Tibial nerve (tissue), 4 donors: ENCODE measurements at places on chromosomes 13 and 19. TPM values are rescaled to one million over a fixed set of nuclear protein-coding genes. Genes with fewer than 3 reads are reported as not detected.

DNA sequence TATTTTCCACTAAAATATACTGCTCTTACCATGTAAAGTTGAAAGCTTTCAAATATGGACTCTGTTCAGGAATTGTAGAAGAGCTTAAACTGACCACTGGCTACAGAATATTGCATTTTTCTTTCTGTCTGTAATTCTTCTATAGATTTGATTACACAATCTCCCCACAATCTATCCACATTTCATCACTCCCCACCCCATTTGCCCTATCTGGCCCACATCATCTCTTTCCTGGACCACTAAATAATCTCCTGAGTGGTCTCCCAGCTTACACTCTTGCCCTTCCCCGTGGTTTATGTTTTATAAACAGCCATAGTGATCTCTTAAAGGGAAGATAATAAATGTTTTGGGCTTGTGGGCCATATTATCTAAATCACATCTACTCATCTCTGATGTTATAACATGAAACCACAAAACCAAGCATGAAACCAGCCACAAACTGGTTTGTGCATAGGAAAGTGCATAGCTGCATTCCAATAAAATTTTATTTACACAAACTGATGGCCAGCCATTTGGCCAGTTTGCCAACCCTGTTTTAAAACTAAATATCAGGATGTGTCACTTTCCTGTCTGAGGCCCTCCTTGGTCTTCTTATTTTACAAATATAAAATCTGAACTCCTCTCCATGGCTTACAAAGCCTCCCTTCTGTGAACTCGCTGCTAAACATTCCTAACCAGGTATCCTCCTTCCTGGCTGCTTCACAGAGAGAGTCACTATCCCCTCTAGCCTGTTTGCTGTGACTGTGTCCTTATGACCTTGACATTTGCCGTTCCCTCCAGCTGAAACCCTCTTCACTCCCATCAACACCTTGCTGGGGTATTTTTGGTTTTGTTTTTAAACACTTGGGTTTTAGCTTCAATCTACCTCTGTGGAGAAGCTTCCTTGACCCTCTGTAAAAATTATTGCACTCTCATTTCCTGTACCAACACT lies 500.9 kb downstream of the GPC6 start:
- H3K36me3 ChIP-seq = no peaks in the 10 kb centered on the region
- H3K4me3 ChIP-seq = no peak overlapping the region
- no peak overlapping the region for H3K27ac ChIP-seq
- peaks cover 13% of the 10 kb centered on the region for H3K4me1 ChIP-seq
- H3K27me3 ChIP-seq = no peaks in the 10 kb centered on the region

DNA sequence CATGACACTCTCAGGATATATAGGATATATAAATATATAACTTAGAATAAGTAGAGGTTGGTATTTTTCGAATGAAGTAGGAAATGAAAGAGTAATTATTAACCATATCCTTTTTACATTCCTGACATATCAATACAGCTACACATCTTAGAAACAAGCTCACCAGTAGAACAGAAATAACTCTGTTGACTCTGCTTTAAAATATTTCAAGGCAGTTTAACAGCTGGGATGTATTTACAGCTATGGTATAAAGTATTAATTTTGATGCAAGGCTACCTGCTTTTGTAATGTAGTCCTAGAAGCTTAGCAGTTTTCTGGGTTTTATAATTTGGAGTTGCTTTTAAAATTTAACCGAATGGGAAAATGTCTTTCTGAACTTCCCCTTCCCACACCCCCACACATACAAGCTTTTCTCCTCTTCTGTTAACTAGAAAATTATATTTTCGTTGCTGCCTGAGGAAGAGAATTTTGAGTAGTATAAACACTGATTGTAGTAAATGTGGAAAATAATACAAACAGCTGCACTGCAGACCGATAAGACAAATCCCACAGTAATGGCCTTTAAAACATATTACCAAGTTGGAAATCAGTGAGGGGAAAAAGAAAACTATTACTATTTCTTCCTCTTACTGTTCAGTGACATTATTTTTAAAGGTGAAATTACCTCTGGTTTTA lies 147.7 kb downstream of the GGACT start:
- no peak overlapping the region for H3K4me3 ChIP-seq
- no peaks in the 10 kb centered on the region for H3K4me1 ChIP-seq
- DNase-seq = no peak

Gene IER2
- total RNA-seq = 77.4 TPM

Gene SIGLEC9
- 18.0 TPM for total RNA-seq

- no peaks in the 10 kb centered on the region for H3K36me3 ChIP-seq
- no peak for DNase-seq
- H3K4me3 ChIP-seq = no peak overlapping the region
- no peak overlapping the region for H3K27ac ChIP-seq
These were observed 3.1 kb downstream of the LILRB1 start for GRCh38 chr19:54633401-54633800.

DNA sequence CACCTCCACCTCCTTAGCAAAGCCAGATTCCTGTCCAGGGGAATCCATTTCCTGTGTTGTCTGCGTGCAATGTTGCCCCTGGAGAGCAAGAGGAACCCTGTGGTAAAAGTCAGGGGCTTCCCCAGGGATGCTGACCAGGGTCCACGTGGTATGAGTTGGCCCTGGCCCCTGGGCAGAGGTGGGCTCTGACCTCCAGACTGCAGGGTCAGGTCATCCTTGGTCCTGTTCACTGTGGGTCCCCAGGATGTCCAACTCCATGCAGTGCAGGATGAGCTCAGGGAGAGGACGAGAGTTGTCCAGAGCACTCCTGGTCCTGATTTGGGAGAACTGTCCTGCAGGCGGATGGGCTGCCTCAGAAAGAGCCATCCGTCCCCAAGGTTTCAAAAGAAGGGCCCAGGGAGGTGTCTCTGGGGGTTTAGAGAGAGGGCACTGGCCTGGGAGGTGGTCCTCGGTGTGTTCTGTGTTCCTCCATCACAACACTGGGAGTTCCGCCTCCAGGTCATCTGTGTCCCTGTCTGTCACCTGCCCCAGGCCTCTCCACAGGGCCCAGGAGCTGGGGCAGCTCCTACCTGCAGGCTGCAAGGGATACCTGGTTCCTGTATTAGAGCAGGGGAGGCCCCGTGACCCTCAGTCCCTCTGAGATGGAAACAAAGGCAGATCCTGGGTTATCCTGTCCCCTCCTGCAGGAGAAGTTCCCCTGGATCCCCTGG lies 1.2 kb upstream of the CEACAM4 start:
- no peak overlapping the region for H3K4me3 ChIP-seq
- no peaks in the 10 kb centered on the region for H3K27me3 ChIP-seq
- no peaks in the 10 kb centered on the region for H3K4me1 ChIP-seq
- DNase-seq = no peak

DNA sequence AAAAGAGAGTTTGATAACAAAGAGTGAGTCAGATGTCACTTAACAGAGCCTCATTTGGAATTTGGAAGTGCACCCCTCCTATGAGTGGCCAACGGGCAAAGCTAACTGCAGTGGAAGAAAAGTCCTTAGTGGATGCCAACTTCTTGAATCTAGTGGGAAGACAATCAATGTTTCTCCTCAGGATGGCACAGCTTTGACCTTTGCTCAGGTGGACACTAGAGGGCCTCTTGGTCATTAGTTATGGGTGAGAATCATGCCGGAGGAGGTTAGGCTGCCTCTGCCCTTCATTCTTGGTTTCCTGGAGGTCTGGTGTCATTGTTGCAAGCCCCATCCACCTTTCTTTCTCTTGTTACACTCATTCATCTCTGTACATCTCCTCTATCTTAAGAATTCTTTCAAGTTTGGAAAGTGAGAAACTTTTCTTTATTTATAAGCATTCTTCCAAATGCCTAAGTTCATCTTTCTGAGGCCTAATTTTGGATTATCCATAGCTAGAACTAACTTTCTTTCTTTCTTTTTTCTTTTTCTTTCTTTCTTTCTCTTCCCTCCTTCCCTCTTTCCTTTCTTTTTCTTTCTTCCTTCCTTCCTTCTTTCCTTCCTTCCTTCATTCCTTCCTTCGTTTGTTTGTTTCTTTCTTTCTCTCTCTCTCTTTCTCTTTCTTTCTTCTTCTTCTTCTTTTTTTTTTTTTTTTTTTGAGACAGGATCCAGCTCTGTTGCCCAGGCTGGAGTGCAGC lies 327.2 kb upstream of the TSHZ3 start:
- H3K4me1 ChIP-seq = no peaks in the 10 kb centered on the region
- no peak overlapping the region for H3K4me3 ChIP-seq
- no peaks in the 10 kb centered on the region for H3K36me3 ChIP-seq
- no peak for DNase-seq

DNA sequence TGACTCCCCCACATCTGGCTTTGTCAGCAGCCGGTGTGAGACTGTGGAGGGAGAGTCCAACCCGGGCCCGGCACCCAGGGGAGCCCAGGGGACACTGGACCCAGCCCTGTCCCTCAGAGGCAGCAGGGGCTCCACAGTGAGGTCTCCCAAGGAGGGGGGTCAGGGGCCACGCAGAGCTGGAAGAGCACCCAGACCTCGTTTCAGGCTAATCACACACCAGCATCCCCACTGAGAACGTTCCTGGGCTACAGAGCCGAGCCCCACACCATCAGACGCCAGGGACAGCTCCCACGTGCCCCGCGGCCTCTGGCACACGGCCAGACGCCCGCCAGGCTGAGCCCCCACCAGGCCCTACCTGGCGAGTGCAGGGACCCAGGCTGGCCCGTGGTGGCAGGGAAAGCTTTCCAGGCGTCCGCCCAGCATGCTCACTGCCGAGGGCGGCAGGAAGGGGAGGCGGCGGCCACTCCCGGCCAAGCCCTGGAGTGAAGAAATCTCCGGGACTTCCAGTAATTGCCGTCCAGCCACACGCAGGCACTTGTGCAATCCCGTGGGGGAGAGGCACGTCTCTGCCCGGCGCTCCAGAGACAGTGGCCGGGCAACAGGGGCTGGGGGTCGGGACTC lies 19.2 kb downstream of the SBNO2 start:
- peak overlapping the region; percentile 96 for H3K27ac ChIP-seq
- H3K36me3 ChIP-seq = peaks cover 49% of the 10 kb centered on the region
- DNase-seq = peak; percentile 86
- peak overlapping the region; percentile 41 for H3K4me3 ChIP-seq

Gene RFC3
- 14.1 TPM for total RNA-seq

DNA sequence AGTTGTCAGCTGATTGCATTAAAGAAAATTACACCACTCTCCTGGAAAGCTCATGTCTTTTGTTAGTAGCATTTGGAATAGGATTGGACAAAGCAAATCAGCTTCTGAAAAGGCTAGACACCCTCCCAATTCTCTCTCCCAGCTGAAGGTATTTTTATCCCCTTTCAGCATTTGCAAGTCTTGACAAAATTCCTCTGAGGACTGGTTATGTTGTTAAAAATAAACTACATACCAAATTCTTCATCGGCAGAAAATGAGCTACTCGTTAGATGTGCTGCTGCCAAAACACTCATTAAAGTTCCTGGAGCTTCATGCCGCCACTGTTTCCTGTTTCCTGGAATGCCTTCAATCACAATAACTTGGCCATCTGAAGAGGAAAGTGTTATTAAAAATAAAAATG lies 37.1 kb downstream of the UTP14C start:
- H3K27ac ChIP-seq = no peak overlapping the region
- H3K36me3 ChIP-seq = no peaks in the 10 kb centered on the region
- H3K4me3 ChIP-seq = no peak overlapping the region
- H3K27me3 ChIP-seq = no peaks in the 10 kb centered on the region
- DNase-seq = no peak

Gene ZNF737
- 9.8 TPM for total RNA-seq

Gene SLC25A41
- total RNA-seq = not detected

Gene ZNF100
- 5.1 TPM for total RNA-seq

Gene PODNL1
- 9.4 TPM for total RNA-seq

- no peaks in the 10 kb centered on the region for H3K27me3 ChIP-seq
- no peak overlapping the region for H3K4me3 ChIP-seq
- no peak overlapping the region for H3K27ac ChIP-seq
- no peaks in the 10 kb centered on the region for H3K36me3 ChIP-seq
- DNase-seq = no peak
These were observed 319.0 kb downstream of the KCNRG start for GRCh38 chr13:50334115-50334778.

Gene FFAR1
- not detected for total RNA-seq

Gene SPACA4
- not detected for total RNA-seq

- H3K36me3 ChIP-seq = no peaks in the 10 kb centered on the region
- no peak for DNase-seq
- no peaks in the 10 kb centered on the region for H3K4me1 ChIP-seq
- H3K27ac ChIP-seq = no peak overlapping the region
These were observed 23.1 kb upstream of the INTS6 start for GRCh38 chr13:51475727-51476501.

- DNase-seq = no peak
- H3K27me3 ChIP-seq = no peaks in the 10 kb centered on the region
- no peaks in the 10 kb centered on the region for H3K36me3 ChIP-seq
- no peak overlapping the region for H3K27ac ChIP-seq
These were observed 14.4 kb downstream of the MYO16 start for GRCh38 chr13:108643646-108644353.

DNA sequence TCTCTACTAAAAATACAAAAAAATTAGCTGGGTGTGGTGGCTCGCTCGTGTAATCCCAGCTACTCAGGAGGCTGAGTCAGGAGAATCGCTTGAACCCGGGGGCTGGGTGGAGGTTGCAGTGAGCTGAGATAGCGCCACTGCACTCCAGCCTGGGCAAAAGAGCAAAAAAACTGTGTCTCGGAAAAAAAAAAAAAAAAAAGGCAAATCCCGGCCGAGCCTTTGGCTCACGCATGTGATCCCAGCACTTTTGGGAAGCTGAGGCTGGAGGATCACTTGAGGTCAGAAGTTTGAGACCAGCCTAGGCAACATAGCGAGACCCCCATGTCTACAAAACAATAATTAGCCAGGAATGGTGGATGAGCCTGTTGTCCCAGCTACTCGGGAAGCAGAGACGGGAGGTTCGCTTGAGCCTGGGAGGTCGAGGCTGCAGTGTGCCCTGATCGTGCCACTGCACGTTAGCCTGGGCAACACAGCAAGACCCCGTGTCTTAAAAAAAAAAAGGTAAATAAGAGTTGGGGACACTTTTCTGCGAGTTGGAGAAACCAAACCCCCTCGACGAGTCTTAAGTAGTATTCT lies 574 bp upstream of the GPX4 start:
- peak overlapping the region; percentile 95 for H3K27ac ChIP-seq
- H3K4me3 ChIP-seq = peak overlapping the region; percentile 88
- H3K4me1 ChIP-seq = peaks cover 69% of the 10 kb centered on the region
- peaks cover 4% of the 10 kb centered on the region for H3K36me3 ChIP-seq
- DNase-seq = no peak
- no peaks in the 10 kb centered on the region for H3K27me3 ChIP-seq

- no peaks in the 10 kb centered on the region for H3K27me3 ChIP-seq
- H3K36me3 ChIP-seq = no peaks in the 10 kb centered on the region
- no peak for DNase-seq
- H3K27ac ChIP-seq = no peak overlapping the region
These were observed 50.8 kb downstream of the LATS2 start for GRCh38 chr13:21010621-21011020.

GRCh38 chr19:48872182-48872883 lies at the start of gene PPP1R15A:
Gene PPP1R15A (plus strand): TSS chr19:48872421. CDS start chr19:48873234, 813 bp downstream.
- peaks cover 25% of the 10 kb centered on the region for H3K4me1 ChIP-seq
- H3K27ac ChIP-seq = peak within 1 kb of the TSS; percentile 100
- DNase-seq = peak; percentile 98
- H3K4me3 ChIP-seq = peak within 1 kb of the TSS; percentile 100
- H3K27me3 ChIP-seq = no peaks in the 10 kb centered on the region

DNA sequence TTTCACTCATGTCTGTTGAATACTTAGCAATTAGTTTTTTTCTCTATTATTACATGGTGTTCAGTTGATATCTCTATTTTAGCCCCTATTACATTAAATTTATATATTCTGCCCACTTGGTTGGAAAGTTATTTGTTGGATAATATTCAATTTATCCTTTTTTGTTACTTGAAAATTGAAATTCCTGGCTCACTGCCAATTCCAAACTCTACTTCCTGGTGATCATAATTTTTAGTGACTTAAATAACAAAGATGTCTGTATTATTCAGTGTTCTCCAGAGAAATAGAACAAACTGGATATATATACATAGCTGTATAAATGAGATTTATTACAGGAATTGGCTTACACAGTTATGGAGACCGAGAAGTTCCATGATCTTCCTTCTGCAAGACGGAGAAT lies 93.6 kb downstream of the GPC5 start:
- H3K27ac ChIP-seq = no peak overlapping the region
- DNase-seq = no peak
- no peak overlapping the region for H3K4me3 ChIP-seq
- no peaks in the 10 kb centered on the region for H3K36me3 ChIP-seq

Gene STOML3
- total RNA-seq = not detected
